AG10803 (cell line): ENCODE measurements at places on chromosomes 2 and 18.

DNA sequence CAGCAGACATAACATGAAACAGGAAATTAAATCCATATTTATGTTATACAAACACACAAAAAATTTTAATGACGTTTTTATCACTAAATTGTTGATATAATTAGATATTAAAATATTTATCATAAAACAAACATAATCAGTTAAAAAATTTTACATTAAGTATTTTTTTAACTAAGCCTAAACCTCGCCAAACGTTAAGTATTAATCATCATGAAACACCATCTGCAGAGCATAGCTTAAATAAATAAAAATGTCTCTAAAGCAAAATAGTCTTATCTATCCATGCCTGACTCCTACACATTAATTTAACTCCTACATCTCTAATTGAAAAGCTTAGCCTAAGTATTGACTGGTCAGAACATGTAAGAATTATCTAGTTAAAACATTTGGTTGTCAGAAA is 271.6 kb upstream of the RND3 start:
- DNase-seq = no peak

DNA sequence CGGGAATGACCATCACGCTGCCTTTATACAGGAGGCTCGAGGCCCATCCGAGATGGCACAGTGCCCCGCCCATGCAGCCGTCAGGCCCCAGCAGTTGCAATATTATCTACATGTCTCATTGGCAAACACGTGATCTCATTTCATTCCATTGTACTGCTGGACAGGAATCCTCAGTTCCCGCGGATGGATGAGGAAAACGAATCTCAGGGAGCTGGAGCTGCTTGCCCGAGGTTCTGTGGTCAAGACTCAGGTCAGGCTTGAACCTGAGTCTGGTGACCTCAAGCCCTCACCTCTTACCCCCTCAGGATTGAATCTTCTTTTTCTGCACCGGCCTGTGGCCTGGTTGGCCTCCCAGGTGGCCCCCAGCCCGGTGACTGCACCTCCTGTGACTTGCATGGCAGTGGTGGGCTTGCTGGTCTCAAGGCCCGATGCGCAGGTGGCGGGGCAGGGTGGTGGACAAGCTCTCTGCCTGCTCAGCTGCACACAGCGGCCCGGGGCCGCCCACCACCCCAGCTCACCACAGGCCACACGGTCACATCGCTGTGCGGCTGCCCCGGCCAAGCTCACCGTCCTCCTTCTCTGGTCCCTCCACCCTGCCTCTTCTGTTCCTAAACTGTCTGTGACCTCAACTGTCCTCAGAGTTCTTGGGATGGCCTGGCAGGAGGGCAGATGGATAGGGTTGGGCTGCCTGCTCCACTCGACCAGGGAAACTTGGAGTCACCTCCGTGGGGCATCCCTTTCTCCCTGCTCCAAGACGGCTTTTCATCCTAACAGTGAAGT is 52.0 kb upstream of the HS6ST1 start:
- peak; percentile 70 for DNase-seq

- no peak for DNase-seq
Measured at GRCh38 chr2:237205561-237205971, 119.9 kb downstream of the COPS8 start.

DNA sequence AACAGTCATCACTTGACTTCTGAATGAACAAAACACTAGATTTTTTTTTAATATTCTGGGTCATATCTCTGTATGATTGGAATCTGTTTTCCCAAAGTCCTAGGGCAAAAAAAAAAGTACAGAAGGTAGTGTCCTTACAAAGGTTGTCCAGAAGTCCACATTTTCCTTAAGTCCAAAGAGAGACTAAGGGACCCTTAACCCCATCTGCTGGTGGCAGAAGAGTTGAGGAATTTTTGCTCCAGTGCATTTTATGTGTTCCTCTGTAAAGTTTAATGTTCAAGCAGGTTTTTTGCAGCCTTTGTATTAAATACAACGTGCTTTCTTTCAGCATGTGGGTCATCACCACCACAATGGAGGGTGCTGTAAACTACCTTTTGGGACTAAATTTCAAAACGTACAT is 215.9 kb downstream of the SP3 start:
- peak; percentile 36 for DNase-seq

DNA sequence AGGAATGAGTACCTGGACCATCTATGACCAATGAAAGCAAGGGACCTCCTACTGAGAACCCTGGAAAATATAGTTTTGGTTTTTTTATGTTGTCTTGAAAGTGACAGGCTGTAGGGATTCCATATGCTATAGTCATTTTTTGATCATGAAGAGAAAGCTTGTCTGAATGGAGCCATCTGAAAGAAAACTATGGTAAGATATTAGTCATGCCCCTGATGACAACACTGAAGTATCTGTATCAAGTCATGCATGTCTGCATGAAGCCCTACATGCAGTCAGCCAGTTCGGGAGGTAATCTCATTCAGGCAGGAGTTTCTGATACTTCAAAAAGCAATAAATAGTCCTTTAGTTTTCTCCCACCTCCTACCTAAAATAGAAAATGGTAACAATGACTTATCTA is 1042.0 kb downstream of the DPP10 start:
- DNase-seq = no peak

GRCh38 chr18:66150650-66151049 is 399.8 kb downstream of the CDH7 start:
- DNase-seq = no peak

DNA sequence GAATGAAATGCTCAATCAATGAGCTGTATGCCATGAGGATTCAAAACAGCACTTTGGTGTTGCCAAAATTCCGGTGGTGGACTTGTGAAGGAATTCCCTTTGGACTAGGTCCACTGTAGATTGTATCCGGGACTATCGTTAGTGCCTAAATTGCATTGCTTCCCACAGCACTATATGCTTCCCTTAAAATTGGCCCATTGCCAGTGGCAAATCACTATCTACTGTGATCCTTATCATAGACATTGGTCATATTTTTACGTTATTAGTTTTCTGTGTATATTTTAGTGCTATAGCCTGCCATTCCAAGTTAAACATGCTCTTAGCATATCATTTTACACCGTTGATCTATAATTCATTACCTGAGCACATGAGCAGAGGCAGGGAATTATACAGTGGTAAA is 1.7 kb downstream of the PJVK start:
- no peak for DNase-seq

GRCh38 chr2:169095621-169096105 is 26.3 kb downstream of the DHRS9 start:
- DNase-seq = peak; percentile 78
